ENCODE measurements at places on chromosomes 3 and 15. TPM values are rescaled to one million over a fixed set of nuclear protein-coding genes. Genes with fewer than 3 reads are reported as not detected.

DNA sequence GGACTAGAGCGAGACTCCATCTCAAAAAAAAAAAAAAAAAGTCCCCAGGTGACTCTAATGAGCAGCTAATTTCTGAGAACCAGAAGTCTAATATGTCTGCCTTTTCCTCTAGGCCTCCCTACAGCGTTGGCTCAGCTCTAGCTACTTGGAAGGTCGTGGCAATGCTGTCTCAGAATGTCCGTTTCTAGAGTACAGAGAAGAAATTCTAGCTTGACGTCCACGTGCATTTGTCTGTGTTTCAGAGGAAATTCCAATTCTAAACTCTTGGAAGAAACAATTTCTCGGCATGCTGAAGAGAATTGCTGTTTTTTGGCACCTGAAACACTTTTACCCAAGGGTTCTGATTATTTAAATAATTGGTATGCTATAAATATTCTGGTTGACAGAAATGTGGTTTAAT lies 78.8 kb downstream of the SOX2 start:
- no peak for DNase-seq

- no peak for DNase-seq
Measured at GRCh38 chr3:14319654-14320182, 82.7 kb upstream of the SLC6A6 start.

DNA sequence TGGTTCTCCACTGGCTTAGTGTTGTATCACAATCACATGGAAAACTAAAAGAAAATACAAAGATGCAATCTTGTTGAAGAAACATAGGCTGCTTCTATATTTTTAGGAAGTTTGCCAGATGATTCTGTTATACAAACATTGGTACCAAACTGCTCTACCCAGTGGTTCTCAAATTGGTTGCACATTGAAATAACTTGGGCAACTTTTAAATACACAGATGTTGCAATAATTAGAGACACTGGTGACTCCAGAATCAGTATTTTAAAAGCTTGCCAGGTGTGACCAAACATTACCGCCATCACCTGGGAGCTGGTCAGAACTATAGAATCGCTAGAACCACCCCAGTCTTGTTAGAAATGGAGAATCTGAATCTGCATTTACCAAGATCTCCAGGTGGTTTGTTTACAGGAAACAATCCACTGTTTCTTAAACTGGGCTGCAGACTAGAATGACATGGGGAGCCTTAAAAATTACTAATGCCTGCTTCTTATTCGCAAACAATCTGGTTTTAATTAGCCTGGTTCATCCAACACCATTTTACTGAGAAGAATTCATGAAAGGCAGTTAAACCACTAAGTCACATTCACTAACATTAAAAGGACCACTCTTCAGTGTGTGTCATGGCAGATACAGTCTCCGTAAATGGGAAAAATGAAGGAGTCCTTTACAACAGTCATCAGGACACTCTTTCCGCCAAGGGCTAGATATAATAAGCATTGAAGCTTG lies 76.5 kb downstream of the ACAP2 start:
- no peak for DNase-seq

- no peak for DNase-seq
Measured at GRCh38 chr3:126671521-126671920, 16.6 kb upstream of the TXNRD3 start.

DNA sequence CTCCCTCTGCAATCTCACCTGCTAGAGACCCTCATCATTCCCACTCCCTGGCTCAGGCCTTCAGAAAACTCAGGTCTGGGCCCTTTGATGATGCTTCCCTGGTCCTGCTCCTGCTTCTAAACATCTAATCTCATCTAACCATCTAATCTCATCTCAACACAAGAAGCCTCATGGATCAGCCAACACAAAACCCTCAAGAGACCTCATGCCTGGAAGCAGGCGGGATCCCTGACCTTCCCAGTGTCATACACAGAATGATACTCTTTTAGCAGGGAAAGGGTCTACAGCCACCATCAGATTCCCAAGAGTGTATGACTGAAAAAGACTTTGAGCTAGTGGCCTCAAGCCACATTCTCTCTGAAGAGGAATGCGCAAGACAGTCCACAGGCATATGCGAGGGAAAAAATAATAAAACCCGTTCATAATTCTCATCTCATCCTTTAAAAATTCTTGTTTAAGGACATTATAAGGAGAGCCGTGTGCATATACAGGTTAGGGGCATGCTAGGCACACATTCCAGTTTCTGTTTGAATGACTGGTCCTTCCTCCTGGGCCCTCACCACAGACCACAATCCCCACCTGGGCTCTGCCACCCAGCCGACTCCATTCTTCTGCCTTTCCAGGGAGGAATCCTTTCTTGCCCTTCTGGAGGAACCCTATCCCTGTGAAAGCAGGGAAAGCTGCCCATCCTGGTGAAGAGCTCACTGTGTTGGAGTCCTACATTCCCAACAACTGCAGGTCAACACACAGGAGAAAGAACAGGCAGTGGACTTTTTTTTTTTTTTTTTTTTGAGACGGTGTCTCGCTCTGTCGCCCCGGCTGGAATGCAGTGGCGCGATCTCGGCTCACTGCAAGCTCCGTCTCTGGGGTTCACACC lies 2.2 kb downstream of the ZXDC start:
- no peak for DNase-seq

DNA sequence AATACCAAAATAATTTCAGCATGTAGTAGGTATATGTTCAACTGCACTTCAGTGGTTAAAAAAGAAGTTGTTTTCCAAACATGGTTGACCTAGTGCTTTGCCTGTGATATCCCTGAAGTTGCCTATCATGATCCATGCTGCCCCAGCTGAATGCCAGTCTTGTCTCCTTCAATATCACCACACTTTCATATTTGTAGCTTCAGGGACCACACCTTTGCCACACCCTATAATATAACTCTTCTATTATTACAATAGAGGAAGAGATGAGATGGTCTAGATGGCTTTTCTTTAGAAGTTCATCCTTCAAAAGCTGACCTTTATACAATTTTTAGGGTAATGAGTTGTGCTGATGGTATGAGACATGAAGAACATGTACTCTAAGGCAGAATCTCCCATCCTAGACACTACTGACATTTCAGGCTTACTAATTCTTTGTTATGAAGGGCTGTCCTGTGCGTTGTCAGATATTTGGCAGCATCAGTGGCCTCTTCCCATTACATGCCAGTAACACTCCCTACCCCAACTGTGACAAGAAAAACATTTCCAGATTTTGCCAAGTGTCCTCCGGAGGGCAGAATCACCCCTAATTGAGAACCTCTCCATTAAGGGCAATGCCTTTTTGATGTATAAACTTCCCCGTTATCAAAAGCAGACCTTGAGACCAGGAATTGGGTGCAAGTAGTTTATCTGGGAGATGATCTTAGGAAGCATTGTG lies 76.2 kb upstream of the PLCL2 start:
- DNase-seq, result no peak

DNA sequence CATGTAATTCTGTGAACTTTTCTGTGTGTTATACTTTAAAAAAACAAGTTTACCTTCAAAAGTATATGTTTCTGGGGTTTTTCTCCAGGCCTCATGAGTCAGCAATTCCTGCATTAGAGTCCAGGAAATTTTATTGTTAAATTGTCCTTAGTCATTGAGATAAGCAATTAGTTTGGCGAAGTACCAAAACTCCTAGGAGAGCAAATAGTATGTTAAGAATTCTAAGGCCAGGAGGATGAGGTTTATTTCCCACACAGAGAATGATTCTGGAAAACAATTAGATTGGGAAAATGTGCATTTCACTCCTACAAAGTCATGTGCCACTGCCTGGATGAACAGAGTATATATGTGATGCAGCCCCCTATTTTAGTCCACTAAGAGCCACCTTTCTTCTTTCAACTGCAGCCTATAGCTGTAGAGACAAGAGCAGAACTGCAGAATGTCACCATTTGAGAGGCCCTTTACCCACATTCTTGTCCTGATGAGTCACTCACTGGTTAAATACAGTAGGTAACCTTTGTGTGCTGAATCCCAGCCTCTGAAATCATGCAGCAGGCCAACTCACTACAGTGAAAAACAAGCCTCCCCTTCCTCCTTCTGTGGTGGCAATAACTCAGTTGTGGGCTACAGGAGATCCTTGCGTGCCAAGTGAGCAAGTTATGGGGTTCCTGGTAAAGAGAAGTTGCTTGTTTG lies 452.8 kb upstream of the THBS1 start:
- DNase-seq, result no peak

DNA sequence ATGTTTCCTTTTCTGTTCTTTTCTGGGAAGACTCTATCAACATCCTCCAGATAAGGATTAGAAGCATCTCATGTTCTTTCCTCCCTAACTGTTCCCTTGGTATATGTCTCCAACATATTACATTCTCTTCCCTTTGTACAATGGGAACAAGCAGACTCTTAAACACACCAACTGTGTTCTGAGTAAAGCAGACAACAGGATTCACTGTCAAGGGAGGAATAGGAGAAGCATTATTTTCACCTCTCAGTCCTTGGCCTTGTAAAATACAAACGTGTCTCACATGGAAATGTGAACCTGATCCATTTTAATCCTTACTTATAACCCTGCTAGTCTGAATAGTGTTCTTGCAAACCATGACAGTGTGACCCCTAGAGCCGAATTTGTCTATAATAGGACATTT lies 19.6 kb downstream of the GYG1 start:
- no peak for DNase-seq

ACVR2B gene
- total RNA-seq, result 83.9 TPM

AP3S2 gene
- total RNA-seq, result 30.9 TPM

PCSK6 gene
- total RNA-seq, result 3.6 TPM

CA12 gene
- total RNA-seq, result 0.58 TPM
